Pericardium fibroblast (primary cell): ENCODE measurements at places on chromosomes 12 and 14. TPM values are rescaled to one million over a fixed set of nuclear protein-coding genes. Genes with fewer than 3 reads are reported as not detected.

LRTM2 gene
- not detected in 2 replicates for total RNA-seq

HOXC12 gene
- not detected in 2 replicates for total RNA-seq

ASIC1 gene
- total RNA-seq, result 4.6 and 13.2 TPM in 2 replicates

NTN4 gene
- total RNA-seq, result 4.2 and 14.4 TPM in 2 replicates

SLC25A47 gene
- not detected in 2 replicates for total RNA-seq

MFAP5 gene
- total RNA-seq, result 126 and 254 TPM in 2 replicates

MEG3 gene
- total RNA-seq, result 117 and 133 TPM in 2 replicates

KERA gene
- not detected in 2 replicates for total RNA-seq

ANKRD33 gene
- total RNA-seq, result not detected in 2 replicates

TTC6 gene
- total RNA-seq, result not detected in 2 replicates

ACRBP gene
- total RNA-seq, result 0.43 TPM in 1 of 2 replicates, not detected in the other

PPP4R4 gene
- 0.12 and 0.26 TPM in 2 replicates for total RNA-seq

REM2 gene
- total RNA-seq, result not detected in 2 replicates

ACSS3 gene
- 5.7 and 8.8 TPM in 2 replicates for total RNA-seq

GPR162 gene
- total RNA-seq, result 3.7 and 5.6 TPM in 2 replicates

DLK1 gene
- total RNA-seq, result 0.34 and 0.47 TPM in 2 replicates

BMAL2 gene
- 0.70 and 1.4 TPM in 2 replicates for total RNA-seq
